ENCODE measurements at places on chromosomes 1 and 21. TPM values are rescaled to one million over a fixed set of nuclear protein-coding genes. Genes with fewer than 3 reads are reported as not detected.

GRCh38 chr1:82646336-82646735 lies 845.6 kb downstream of the ADGRL2 start:
- no peak for DNase-seq

DNA sequence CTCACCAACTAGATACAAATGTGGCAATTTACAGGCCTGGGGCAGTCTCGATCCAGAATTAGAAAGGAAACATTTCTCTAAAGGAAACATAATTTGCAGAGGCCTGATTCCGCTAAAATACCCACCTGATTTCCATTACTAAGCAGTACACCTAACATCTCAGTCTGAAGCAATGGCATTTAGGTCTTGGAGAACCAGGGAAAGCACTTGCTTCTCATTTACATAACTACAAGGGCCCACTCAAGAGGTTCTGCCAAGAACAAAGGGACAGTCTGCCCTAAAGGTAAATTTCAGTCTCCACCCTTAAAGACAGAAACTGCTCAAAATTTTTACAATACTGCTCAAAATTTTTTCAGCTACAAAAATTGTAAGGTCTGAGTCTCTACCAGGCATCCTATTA lies 123.7 kb upstream of the GJB5 start:
- DNase-seq, result no peak

- DNase-seq, result peak; percentile 6
Observed at GRCh38 chr21:41663805-41664788, 102.8 kb downstream of the RIPK4 start.

- DNase-seq, result no peak
Observed at GRCh38 chr1:201140235-201140940, 13.4 kb upstream of the ASCL5 start.

GRCh38 chr1:174497478-174497877 lies 49.7 kb downstream of the GPR52 start:
- DNase-seq, result no peak

GRCh38 chr1:33815061-33815460 lies 48.8 kb upstream of the HMGB4 start:
- DNase-seq, result no peak

The RIPPLY3 gene
- total RNA-seq, result not detected

The CFAP74 gene
- total RNA-seq, result not detected

The PLA2G2C gene
- not detected for total RNA-seq

The AMPD1 gene
- not detected for total RNA-seq

The TRIM63 gene
- not detected for total RNA-seq

The VWA5B1 gene
- not detected for total RNA-seq

The TMEM51 gene
- total RNA-seq, result 13.7 TPM

The GLMP gene
- total RNA-seq, result 83.3 TPM

The HAPLN2 gene
- total RNA-seq, result not detected

The OXCT2 gene
- 0.60 TPM for total RNA-seq

The C1orf141 gene
- not detected for total RNA-seq
